ENCODE measurements at places on chromosomes 5 and 9. TPM values are rescaled to one million over a fixed set of nuclear protein-coding genes. Genes with fewer than 3 reads are reported as not detected.

Gene MEGF10
- total RNA-seq, result 4.2 TPM

Gene FOXD4L5
- 0.33 TPM for total RNA-seq

DNA sequence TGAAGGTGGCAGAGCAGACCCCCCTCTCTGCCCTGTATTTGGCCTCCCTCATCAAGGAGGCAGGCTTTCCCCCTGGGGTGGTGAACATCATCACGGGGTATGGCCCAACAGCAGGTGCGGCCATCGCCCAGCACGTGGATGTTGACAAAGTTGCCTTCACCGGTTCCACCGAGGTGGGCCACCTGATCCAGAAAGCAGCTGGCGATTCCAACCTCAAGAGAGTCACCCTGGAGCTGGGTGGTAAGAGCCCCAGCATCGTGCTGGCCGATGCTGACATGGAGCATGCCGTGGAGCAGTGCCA lies 3.8 kb downstream of the ALDH1B1 start:
- no peak for ATAC-seq

GRCh38 chr9:75626860-75627259 lies 263.6 kb upstream of the PCSK5 start:
- ATAC-seq, result no peak

DNA sequence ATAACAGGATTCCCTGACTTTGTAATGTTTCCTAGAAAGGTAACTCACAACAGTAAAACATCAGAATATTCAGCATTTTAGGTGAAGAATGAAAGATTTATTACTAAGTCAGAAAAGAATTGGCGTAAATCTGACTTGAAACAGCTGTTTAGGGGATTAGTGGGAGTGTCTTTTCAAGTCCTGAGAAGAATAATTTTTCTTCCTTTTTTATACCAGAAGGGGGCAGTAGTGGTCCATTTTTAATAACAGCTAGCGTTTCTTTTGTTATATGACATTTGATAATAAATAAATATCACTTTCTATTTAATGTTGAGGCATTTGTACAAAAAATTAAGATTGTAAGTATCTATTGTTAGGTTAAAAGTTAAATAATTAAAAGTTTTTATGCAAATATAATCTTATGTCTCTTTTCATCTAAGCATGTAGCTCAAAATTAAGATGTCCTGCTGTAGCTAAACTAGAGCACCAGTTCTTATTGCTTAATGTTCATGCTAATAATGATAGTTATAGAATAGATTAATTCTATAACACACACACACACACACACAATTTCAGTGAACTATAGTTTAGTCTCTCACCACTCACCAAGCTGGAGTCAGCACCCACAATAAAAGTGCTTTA lies 258.7 kb upstream of the ARRDC3 start:
- no peak for ATAC-seq

DNA sequence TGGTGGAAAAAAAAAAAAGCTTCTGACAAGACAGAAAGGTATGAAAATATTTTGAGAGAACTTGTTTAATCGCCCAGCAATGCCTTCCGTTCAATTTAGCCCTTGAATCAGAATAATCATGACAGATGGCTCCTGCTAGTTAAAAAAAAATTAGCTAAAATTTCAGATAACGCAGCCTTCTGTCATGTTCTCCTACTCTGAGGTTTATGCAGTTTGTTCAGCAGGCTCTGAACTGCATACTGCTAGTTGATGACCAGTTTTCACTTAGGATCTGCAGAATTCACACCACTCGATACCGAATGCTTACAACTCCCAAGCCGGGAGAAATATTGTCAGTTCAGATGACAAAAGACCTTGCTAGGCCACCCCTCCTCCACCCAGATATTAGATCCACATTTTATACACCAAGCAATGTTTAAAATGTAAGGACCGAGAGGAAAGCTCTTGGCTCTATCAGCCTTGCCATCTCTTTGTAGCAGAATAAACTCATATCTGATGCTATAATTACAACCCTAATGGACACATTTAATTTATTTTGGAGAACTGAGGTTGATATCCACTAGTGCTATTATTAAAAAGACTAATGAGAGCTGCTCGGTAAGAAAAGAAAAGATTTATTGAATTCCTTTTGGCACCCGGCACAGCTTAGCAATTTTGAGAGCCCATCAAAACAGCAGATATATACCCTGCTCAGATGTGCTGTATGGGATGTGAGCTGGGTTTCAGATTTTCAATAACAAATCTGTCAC lies 322.8 kb downstream of the GLIS3 start:
- ATAC-seq, result peak; percentile 82

DNA sequence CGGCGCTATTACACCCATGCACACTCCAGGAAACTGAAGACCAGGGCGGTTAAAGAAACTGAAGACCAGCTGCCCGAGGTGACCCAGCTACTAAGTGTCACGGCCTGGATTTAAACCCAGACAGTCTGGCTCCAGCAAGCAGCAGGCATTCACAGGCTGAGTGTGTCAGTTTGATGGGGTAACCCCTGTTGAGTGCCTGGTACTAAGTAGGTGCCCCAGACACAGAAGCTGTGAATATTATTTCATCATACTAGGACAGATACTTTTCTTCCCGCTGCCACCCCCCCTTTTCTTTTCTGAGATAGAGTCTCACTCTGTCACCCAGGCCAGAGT lies 7.3 kb downstream of the ENG start:
- ATAC-seq, result no peak

- no peak for ATAC-seq
Measured at GRCh38 chr9:131432050-131432449, 38.2 kb downstream of the PRRC2B start.

DNA sequence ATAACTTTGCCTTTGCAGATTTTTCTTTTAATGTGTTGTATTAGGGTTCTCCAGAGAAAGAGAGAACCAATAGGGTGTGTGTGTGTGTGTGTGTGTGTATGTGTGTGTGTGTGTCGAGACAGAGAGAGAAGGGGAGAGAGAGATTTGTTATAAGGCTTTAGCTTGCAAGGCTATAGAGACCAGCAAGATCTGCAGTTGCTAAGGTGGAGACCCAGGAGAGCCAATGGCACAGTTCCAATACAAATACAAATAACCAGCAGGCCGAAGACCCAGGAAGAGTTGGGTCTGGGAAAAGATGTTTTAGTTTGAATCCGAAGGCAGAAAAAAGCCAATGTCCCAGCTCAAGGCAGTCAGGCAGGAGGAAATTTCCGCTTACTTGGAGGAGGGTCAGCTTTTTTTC lies 23.0 kb downstream of the TMOD1 start:
- ATAC-seq, result no peak

GRCh38 chr9:127531676-127532075 lies 80.4 kb downstream of the LRSAM1 start:
- ATAC-seq, result no peak

- ATAC-seq, result no peak
Measured at GRCh38 chr5:15558240-15558639, 58.3 kb downstream of the FBXL7 start.

DNA sequence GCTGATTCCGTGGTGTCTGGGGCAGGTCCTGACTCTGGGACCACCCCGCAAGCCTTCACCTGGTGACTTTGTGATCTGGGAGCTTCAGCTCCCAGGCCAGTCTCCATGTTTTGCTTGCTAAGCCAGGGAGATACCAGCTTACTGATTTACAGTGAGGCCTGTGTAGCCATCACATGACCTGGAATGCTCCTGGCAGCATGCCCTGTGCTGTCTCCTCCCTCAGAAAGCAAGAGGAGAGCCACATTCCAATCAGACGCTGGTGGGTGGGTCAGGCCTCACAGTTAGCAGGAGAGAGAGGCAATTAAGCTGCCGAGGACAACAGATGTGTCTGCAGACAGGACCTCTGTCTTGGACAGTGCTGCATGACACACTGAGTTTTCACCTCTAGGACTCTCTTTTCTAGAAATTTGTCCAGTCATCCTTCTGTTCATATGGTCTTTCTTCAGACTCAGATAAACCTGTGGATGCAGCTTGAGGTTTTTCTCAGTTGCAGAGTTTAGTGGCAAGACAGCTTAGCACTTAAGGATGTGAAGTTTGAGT lies 24.4 kb upstream of the GRPEL2 start:
- peak; percentile 97 for ATAC-seq

DNA sequence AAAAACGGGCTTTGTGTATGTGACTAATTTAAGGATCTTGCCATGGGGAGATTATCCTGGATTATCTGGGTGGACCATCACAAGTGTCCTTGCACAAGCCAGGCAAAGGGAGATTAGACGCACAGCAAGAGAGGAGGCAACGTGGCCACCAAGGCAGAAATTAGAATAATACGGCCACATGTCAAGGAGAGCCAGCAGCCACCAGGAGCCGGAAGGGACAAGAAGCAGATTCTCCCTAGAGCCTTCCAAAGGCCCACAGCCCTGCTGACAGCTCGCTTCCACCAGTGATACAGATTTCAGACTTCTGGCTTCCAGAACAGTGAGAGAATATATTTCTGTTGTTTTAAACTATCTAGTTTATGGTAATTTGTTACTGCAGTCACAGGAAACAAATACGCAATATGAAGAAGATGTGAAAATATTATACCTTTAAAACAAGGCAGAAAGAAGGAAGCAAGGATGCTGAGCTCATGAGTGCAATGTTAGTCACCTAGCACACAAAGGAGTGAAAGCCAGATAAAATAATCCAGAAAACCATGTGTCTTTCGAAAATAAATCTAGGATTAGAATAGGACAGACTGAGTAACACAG lies 28.7 kb upstream of the F2RL1 start:
- no peak for ATAC-seq

GRCh38 chr5:168024306-168024705 lies 267.1 kb upstream of the WWC1 start:
- ATAC-seq, result no peak

- no peak for ATAC-seq
Measured at GRCh38 chr9:108609227-108609896, 246.4 kb downstream of the ACTL7B start.

- ATAC-seq, result no peak
Measured at GRCh38 chr9:106976772-106977171, 113.8 kb downstream of the ZNF462 start.

Data from motor neuron (in vitro differentiated cells).